G401 (cell line): ENCODE measurements at places on chromosomes 2 and 18. TPM values are rescaled to one million over a fixed set of nuclear protein-coding genes. Genes with fewer than 3 reads are reported as not detected.

- no peak for DNase-seq
Observed at GRCh38 chr2:9655441-9656269, 24.9 kb upstream of the YWHAQ start.

LTBP1 gene
- total RNA-seq: 12.5 and 14.5 TPM in 2 replicates

- DNase-seq: no peak
Observed at GRCh38 chr18:76491776-76492668, 3.0 kb downstream of the ZNF516 start.

DNA sequence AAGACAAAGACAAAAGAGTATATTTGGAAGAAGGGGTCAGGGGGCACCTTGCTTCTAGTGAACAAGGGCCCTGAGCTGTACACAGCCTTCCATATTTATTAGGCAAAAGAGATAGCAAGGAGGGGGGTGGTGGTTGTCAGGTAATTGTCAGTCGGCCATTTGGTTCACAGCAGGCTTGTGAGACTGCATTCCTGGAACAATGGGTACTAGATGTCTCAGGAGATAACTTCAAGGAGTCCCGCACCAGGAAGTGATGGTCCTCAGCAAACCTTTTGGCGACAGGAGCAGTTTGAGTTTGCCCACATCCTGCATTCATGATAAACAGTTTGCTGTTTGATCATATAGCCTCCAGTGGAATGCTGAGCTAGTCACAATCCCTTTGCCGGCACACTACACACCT is 376.4 kb upstream of the RAB12 start:
- no peak for DNase-seq

DNA sequence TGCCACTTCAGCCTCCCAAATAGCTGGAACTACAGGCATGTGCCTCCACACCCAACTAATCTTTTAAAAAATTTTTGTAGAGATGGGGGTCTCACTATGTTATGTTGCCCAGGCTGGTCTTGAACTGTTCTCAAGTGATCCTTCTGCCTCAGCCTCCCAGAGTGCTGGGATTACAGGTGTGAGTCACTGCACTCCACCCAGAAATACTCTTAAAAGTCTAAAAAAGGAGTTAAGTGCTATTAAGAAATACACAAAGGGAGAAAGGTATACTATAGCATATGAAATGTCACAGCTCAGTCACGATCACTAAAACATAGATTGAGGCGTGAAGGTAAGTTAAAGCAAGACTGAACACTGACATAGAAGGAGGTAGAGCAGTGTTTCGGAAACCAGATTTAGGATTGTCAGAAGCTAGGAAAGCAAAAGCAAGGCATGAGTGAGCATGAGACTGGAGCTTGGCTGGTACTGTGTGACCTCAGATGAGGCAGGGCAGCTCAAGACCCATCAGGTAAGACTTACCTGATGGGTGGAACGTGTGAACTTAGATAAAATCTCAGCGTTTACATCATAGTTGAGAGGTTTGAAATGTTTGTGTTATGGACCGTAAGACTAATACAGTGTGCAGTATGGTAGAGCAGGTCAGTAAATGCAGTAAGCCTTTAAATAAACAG is 9.2 kb downstream of the CCNYL1 start:
- DNase-seq: no peak

DNA sequence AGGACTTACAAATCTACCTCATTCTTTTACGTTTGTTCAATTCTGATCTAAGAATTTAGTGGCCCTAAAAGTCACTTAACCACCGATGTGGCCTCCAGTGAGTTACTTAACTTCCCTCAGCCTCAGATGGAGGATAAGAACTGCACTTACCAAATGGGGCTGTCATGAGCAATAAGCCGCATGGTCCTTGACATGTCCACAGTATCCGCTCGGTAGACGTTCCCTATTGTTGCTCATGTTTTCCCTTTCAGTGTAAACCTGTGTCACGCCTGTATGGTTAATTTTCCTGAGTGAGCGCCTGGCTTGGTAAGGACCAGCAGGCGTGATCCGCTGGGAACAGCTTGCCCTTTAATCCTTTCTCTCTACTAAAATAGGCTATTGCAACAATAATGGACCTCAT is 20.3 kb downstream of the SEC11C start:
- DNase-seq: no peak

SCN2A gene
- not detected in 2 replicates for total RNA-seq

DNA sequence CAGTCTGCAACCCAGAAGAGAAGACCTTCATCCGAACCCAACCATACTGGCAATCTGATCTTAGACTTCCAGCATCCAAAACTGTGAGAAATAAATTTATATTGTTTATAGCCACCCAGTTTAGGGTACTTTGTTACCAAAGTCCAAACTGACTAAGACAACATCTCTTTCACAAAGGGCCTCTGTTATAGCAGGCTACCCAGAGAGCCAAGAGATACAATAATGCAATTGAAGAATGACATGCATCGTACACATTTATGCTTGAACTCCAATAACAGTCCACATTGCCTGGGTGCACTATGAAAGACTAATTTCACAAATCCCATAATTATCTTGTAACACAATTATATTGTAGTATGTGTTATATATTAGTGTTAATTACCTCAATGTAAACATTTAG is 39.1 kb upstream of the ANKRD44 start:
- DNase-seq: no peak

GRCh38 chr18:26225022-26225693 is 1.1 kb upstream of the TAF4B start:
- peak; percentile 6 for DNase-seq

GRCh38 chr2:172220121-172220520 is 117.4 kb upstream of the DLX2 start:
- no peak for DNase-seq

GRCh38 chr2:17303054-17303453 is 215.2 kb downstream of the RAD51AP2 start:
- DNase-seq: no peak

- no peak for DNase-seq
Observed at GRCh38 chr2:105125920-105126319, 88.1 kb downstream of the MRPS9 start.

- DNase-seq: no peak
Observed at GRCh38 chr2:29053670-29054400, 20.5 kb downstream of the PCARE start.

DNA sequence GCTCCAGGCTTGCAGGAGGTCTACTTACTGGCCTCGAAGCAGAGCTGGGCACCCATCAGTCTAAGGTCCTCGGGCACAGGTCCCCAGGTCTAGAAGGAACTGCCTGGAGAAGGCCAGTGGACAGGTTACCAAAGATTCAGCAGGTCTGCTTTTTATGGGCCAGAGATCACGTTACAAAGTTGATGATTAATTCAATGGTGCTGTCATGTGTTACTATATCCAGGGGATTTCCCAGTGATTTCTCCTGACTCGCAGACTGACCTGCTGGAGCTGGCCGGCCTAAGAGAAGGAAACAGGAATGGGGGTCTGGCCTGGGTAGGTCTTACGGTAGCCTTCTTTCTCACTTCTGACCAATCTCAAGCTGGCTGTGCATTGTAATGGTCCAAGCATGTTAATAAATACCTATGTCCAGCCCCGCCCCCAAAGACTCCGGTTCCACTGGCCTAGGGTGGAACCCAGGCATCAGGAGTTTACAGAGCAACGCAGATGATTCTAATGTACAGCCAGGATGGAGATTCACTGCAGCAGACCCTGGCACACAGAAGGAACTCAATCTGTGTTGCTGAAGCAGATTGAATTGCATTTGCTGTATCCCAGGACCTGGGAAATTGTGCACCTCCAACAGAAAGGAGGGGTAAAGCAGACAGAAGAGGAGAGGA is at the start of gene NEURL3:
Gene NEURL3, minus strand, starts transcription at position 127 of the 659 bp plus-strand sequence. Its CDS starts 71 bp downstream, at position 56.
- no peak for DNase-seq

SMARCAL1 gene
- total RNA-seq: 12.6 and 55.3 TPM in 2 replicates

DNA sequence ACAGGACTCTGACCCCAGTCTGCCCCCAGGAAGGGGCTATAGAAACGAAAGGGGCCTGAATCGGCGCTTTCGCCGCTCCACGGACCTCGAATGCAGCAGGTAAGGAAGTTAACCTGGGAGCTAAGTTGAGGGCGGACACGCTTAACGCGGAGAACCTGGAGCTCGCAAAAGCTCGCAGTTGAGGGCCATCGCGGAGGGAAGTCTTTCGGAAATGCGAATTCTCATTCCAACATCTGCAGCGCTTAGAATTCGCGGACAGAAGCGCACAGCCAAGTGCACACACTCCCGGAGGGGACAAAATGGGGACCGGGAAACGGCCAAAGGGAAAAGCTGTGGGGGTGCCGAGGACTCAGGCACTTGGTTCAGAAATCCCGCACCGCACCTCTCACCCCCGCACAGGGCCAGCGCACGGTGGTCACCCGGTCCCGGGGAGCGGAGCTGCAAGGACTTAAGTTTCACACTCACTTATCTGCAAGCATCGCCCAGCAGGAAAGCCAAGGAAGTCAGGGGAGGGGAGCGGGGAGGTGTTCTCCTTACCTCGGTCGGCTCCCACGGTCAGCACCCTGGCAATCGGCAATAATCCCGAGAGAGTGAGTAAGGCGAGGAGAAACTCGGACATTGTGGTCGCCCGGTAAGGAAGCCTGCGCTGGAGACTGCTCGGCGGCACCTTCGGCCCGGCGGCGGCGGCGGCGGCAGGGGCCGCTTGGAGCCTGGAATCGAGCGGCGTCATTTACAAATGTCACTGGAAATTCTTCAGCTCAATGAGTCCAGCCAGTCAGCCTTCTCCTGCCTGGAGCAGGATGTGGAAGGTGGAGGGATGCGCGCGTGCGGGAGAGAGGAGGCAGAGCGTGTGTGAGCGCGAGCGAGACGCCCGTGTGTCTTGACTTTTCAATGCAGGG is 456 bp downstream of the LRP1B start:
- peak; percentile 86 for DNase-seq

- no peak for DNase-seq
Observed at GRCh38 chr2:15703365-15703869, 111.7 kb downstream of the DDX1 start.

DNA sequence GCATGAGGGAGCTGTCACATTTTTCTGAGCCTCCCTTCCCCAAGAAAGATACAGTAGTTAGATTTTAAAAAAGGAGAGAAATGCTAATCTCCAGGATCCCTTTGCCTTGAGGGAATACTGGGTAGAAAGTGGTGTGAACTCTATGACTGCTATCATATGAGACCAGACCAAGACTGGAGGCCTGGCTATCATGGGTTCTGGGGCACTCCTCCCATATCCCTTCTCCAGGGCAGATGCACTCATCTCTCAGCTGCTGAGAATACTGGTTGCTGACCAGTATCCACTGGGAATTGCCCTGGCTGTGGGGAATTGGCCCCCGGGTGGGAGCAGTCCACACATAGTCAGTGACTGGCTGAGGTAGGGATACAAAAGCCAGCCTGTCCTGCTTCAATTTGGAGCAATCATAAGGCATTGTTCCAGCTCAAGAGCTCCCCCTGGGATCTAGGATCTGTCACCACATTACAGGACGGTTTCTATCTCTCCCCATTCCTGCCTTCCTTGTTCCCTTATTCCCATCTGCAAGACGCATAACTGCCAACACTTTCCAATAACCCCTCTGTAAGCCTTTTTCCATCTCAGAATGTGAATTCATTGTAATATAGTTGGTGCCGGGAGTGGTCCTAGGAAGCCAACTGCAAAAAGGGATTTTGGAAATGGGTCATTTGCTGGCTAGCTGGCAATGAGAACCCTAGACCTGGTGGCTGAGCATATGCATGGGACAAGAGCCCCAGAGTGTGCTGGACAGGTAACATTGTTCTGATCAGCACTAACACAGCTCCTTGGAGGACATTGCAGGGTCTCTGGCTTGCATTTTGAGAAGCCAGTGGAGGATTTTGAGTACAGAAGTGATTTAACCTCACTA is 35.4 kb upstream of the REEP1 start:
- DNase-seq: peak; percentile 59

DNA sequence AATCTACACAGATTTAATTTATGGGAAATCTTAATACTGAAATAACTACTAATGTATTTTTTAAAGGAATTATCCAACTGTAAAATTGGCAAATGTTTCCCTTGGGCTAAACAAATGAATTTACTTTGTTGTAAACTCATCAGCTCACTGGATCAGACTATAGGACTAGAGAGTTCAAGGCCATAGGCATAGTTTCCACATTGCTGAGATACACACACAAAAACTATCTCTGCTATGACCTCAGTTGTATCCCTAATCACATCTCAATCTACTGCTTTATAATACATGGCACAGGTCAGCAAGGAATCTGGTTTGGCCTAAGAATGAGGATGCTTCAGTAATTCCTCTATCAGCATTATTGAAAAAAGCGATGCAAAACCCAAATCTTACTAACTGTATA is 101.1 kb upstream of the SLC39A10 start:
- no peak for DNase-seq

DNA sequence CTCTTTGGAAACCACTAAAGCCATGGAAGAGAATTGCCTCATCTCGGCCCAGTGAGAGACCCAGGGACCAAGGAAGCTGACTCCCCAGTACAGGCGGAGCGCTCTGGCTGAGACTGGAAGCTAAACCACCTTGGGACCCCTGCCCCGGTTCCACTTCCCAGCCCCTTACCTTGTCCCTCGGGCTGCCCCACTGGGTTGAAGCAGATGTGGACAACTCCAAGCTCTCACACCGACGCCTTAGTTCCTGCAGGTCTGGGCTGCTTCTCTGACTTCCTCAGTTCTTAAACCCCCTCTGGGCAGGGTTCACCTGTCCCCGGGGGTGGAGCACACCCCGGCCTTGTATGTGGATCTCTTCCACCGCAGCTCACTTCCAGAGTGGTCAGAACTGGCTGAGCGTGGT is 266.2 kb downstream of the PHLPP1 start:
- no peak for DNase-seq

MBD2 gene
- 29.3 and 36.0 TPM in 2 replicates for total RNA-seq

DNA sequence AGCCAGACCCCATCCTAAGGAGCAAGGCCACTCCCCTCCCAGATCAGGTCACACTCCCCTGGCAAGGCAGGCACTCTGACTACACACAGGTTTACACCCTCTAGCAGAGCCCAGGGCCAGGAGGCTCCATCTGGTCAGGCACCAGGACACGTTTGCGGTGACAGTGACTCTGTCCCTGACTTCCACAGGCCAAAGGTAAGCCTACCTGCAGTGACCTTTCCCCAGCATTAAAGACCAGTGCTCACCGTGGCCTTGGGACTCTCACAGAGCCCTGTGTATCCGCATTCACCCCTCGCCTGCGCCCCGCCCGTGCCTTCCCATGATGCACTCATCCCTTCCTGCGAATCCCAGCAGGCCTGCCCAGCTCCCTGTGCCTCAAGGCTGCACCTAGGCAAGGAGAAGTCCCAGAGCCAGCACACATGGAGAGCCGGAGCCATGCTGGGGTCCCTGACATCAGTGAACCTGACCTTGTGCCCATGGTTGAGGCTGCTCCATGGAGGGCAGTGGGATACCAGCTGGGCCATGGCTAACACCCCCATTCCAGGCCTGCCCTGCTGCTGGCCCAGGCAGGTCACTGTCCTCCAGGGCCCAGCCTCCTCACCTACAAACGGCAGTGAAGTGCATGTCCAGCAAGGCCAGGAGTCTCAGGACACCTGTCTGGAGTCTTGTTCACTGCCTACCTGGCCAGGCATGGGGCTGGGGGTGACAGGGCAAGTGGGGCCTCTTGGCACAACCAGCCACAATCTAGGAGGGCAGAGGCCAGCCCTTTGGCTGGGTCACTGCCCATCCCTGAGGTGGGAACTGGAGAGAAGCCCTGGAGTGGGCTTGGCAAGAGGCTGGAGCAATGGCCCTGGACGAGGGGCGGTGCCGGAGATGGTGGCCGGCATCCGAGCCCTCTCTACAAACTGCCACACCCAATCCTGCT is 3.0 kb downstream of the NEURL3 start:
- peak; percentile 38 for DNase-seq

IL37 gene
- not detected in 2 replicates for total RNA-seq
